ENCODE measurements at places on chromosomes 16 and 17.

- DNase-seq = no peak
Observed at GRCh38 chr16:4209666-4210065, 32.2 kb downstream of the SRL start.

GRCh38 chr17:79045001-79045729, 21.2 kb downstream of the C1QTNF1 start:
- no peak for DNase-seq

GRCh38 chr17:81511554-81511803, 1.1 kb downstream of the ACTG1 start:
- peak; percentile 82 for DNase-seq

- no peak for DNase-seq
Observed at GRCh38 chr17:19322861-19323260, 39.7 kb downstream of the B9D1 start.

- DNase-seq = peak; percentile 84
Observed at GRCh38 chr17:29565643-29566472, 979 bp downstream of the ABHD15 start.

GRCh38 chr16:12439399-12440227, 364.1 kb downstream of the CPPED1 start:
- DNase-seq = no peak

DNA sequence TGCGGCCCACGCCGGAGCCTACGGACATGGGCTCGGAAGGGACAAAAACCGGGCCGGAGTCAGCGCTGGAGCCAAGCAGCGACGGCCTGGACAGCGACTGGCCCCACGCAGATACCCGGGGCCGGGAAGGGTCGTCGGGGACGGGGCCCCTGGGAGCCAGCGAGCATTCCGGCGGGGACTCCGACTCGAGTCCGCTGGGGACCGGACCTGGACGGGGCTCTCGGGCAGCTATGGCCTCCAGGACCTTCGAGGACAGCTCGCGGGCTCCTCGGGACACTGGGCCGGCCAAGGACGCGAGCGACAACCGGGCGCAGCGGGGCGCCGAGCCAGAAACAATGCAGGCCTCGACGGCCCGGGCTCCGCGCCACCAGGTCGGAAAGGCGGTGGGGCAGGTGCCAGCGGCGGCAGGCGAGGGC, 1.0 kb downstream of the MYO15B start:
- no peak for DNase-seq

- DNase-seq = peak; percentile 95
Observed at GRCh38 chr17:58337600-58338453, 9.2 kb upstream of the TSPOAP1 start.

GRCh38 chr16:53944025-53944424, 240.1 kb downstream of the FTO start:
- DNase-seq = no peak

DNA sequence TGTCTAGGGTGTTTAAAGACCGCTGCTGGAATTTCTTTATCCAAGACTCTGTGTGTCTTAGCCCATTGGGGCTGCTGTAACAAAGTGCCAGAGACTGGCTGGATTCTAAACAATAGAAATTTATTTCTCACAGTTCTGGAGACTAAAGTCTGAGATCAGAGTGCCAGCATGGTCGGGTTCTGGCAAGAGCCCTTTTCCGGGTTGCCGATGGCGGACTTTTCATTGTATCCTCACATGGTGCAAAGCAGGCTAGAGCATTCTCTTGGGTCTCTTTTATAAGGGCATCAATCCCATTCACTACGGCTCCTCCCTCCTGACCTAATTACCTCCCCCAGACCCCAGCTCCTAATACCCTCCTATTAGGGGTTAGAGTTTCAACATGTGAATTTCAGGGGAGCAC, 9.5 kb downstream of the NLRC5 start:
- DNase-seq = no peak

- no peak for DNase-seq
Observed at GRCh38 chr16:77969861-77970260, 52.5 kb upstream of the CLEC3A start.

- no peak for DNase-seq
Observed at GRCh38 chr17:80774146-80774545, 217.5 kb upstream of the CHMP6 start.

- DNase-seq = peak; percentile 71
Observed at GRCh38 chr17:7313890-7314718, 1.1 kb downstream of the GPS2 start.

- peak; percentile 76 for DNase-seq
Observed at GRCh38 chr16:79598348-79599181, 2.0 kb downstream of the MAF start.

DNA sequence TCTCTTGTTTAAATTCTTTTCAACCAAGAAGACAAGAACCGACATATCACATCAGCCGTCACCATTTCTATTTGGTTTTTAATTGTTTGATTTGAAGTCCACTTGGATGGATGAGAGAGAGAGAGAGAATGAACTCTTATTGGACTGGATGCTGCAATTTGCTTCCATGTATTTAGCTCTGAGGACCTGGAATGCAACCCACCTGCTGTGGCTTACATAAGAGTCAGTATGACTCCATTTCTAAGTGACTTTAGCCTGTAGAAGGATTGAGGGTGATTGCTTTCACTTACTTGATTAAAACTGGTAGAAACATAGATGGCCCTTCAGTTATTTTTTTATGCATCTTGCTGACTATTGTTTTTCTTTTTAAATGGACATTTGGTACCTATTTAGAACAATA, 296.1 kb downstream of the CNTNAP4 start:
- DNase-seq = no peak

DNA sequence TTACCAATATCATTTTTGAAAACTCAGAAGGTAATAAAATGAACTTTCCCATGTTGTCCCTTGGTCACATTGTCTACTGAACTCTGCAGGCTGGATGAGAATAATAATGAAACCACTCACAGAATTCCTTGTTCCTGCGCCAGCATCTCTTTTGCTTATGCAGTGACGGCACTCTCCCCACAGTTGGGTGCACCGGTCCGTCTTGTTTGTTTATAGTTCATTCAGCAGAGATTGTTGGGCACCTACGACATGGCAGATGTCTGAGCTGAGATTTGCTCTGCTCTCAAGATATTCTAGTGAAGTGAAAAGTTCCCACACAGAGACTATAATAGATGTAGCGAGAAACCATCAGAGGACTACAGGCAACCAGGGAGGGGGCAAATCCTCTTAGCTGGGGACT, 375.7 kb upstream of the CDH11 start:
- DNase-seq = no peak

DNA sequence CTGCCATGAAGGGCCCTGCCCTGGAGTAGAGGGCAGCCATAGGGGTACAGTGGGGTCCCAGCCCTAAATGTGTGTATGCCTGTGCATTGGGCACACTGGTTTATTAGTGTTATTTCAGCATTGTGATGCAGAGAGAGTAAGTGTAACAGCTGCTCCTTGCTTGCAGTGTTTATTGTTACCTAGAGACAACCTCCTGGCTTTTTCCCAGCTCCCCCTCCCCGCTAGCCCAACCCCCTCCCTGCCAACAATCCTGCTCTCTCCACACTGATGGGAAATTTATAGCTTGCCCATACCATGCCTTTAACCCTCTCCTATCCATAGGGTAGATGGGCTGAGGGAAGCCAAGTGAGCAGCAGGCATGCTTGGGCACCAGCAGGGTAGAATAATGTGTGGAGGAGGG, 51.3 kb downstream of the NEUROD2 start:
- DNase-seq = no peak

GRCh38 chr17:72411124-72411563, 290.3 kb downstream of the SOX9 start:
- no peak for DNase-seq

DNA sequence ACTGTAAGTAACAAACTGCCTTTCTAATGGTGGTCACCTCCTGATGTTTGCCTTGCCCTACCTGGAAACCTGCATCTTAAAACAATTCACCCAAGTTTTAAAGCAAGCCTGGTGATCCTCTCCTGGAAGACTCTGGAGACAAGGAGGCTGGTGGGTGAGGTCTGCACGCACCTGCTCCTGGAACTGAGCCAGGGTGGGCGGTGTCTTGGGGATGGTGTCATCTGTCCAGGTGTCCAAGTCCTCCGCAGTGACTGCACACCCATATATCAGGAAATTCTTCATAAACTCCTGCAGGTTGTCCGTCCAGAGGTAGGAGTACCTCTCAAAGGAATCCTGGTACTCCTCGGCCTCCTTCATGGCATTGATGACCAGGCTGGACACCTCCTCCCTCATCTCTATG, 44.9 kb downstream of the DNAH17 start:
- no peak for DNase-seq

DNA sequence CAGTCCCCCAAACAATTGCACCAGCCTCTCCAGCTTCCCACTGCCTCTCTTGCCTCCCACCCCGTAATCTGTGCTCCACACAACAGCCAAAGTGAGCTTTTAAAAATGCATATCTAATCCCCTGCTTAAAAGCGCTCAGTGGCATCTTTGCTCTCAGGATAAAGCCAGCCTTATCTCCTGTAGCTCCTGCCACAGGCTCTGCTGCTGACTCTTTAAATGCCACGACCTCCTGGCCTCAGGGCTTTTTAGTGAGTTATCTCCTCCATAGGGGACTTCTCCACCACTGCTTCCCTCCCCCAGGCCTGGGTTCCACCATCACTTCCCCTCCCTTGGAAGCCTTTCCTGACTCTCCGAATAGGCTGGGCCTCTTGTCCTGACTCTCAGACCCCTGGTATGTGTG, 98.6 kb downstream of the GNAO1 start:
- no peak for DNase-seq

- no peak for DNase-seq
Observed at GRCh38 chr16:2056077-2056476, 8.3 kb downstream of the TSC2 start.

DNA sequence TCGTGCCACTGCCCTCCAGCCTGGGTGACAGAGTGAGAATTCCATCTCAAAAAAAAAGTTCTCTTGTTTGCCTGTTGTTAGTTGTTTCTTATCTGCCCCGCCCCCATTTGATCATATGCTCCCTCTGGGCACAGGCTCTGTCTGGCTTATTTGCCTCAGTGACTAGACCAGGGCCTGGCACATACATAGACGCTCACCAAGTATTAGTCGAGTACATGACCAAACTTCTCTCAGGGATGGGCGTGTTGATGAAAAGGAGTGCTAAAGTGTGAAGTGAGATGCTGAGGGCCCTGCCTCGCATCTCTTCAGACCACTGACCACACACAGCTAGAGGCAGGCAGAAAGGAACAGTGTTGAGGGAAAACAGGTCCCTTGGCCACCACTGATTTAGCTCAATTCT, 3.3 kb upstream of the HELZ start:
- peak; percentile 35 for DNase-seq

- peak; percentile 70 for DNase-seq
Observed at GRCh38 chr17:75024686-75025397, 12.4 kb downstream of the MRPL58 start.

DNA sequence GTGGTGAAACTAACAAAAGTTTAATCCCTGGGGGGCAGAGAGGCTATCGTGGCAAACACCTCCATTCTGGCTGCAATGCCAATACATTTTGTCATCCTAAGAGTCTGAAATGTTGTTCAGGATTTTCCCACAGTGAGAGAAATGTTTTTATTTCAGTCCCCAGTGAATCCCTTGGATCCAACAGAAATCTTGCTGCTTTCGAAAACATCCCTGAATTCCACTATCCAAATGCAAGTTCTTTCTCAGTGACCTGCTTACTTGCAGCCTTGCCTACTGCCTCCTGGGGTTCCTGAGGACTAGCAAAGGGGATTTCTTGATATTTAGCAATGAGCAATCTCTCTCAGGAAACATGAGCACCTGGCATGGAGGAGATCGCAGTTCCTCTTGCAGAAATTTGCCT, 202.1 kb upstream of the IRX3 start:
- no peak for DNase-seq

- no peak for DNase-seq
Observed at GRCh38 chr16:19329932-19330331, 44.4 kb downstream of the CLEC19A start.

DNA sequence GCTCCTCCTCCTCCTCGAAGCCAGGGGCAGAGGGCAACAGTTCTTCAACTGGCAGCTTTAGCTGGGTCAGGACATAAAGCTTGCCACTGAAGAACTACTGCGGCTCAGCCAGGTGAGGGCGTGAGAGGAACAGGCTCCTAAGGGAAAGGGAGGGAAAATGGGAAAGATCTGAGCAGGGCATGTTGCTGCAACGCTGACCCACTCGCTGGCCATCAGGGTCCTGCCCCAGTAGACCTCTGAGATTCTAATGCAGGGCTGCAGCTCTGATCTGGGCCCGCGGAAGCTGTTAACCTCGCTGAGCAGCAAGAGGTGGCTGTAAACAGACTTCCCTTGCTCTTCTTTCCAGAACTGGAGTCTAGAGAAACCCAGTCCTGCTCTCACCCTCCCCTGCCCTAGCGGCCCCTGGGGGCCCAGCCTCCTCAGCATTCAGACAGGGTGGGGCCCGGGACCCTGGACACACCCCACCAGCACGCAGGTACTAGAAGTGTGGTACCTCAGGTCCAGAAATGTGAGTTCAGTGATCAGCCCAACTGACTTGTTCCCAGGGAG, 3.8 kb upstream of the TLCD2 start:
- peak; percentile 57 for DNase-seq

GRCh38 chr16:82195917-82196494, 26.0 kb upstream of the MPHOSPH6 start:
- no peak for DNase-seq

- DNase-seq = no peak
Observed at GRCh38 chr17:42700586-42701289, 18.4 kb downstream of the CNTNAP1 start.

Data from activated CD8-positive, alpha-beta memory T cell treated with anti-CD3 and anti-CD28 coated beads for 24 hours (primary cell).